ENCODE measurements at places on chromosomes 3 and 15.
A peak's percentile ranks its signal among the peaks of the same experiment; 100 is the strongest.

GRCh38 chr15:39579487-39580116, 1.3 kb upstream of the THBS1 start:
- peak; percentile 85 for DNase-seq

- DNase-seq, result no peak
Observed at GRCh38 chr15:96327155-96327741, 3.3 kb upstream of the NR2F2 start.

- DNase-seq, result no peak
Observed at GRCh38 chr15:98755138-98755537, 106.8 kb downstream of the IGF1R start.

DNA sequence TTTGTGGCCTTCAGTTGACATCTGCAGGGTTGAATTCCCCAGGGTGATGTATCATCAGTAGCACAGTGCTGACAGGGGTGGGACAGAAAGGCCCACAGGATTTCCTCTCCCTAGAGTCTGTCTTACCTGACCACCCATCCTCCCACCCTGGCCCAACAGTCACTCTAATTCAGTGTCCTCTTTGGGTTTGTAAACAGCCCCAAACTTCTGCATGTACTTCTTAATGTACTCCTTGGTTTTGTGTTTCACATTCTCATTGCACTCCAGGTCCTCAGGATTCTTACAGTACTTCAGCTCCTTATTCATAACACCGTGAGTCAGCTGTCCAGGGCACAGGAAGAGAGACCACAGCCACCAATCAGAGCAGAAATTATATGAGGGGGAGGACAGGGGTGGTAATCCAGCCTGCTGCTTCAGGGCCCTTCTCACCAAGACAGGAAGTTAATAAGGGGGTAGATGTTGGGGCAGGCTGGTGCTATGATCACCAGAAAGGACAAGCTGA, 37.5 kb downstream of the NBEAL2 start:
- DNase-seq, result no peak

- no peak for DNase-seq
Observed at GRCh38 chr3:43762451-43762850, 71.7 kb downstream of the ABHD5 start.

DNA sequence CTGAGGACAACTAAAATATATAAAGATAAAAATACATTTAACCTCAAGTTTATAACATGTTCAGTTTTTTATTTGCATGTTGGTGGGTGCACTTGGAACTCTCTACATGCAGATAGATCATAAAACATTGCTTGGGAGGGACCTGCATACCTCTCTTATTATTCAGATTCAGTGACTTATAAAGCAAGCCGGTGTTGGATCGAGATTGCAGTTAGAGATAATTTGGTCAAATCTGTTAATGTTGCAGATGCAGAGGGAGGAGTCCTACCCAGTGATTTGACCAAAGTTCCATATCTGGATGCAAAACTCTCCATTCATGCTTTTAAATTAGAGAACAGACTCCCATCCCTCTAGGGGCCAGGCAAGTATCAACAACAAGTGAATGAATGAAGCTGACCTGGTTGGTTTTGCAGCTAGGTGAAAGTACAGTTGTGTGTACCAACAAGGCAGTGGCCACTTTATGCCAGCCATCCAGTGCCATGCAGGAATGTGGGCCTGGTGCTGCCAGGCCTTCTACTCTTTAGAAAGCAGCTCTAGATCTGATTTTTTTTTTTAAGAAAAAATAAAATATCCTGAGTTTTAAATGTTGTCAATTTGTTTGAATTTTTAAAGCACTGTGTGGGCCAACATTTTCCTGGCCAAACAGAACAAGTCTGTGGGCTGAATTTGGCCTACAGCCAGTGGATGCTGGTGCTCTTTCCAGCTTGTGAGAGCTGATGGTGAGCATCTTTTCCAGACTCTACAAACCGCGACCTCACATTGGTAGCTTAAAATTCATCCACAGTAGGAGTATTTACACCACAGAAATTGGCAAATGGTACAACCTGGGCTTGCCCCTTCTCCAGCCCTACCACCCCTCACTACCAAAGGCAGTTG, 12.3 kb downstream of the CDIN1 start:
- DNase-seq, result no peak

DNA sequence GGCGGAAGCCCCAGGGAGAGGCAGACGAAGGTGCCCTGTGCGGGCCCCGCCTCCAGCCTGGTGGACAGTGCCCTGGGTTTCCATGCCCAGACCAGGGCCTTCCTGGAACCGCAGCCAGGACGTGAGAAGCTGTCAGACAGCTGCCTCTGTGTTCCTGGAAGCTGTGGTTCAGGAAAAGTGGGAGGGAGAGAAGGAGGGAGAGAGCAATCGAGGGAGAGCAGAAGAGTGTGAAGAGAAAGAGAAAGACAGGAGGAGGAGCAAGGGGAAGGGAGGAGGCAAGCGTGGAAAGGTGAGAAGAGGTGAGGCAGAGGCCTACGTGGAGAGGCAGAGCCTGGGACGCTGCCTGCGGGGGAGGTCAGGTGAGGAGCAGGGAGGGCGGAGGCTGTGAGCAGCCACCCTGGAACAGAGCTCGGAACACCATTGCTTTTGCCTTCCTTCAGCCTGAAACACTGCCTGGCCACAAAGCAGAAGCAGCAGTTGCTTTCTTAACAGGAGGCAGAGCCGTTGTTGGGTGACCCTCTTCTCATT, 18.6 kb downstream of the ZDHHC19 start:
- no peak for DNase-seq

GRCh38 chr15:49379996-49380395, 43.0 kb upstream of the FGF7 start:
- no peak for DNase-seq

- no peak for DNase-seq
Observed at GRCh38 chr15:33354411-33354810, 43.6 kb downstream of the RYR3 start.

DNA sequence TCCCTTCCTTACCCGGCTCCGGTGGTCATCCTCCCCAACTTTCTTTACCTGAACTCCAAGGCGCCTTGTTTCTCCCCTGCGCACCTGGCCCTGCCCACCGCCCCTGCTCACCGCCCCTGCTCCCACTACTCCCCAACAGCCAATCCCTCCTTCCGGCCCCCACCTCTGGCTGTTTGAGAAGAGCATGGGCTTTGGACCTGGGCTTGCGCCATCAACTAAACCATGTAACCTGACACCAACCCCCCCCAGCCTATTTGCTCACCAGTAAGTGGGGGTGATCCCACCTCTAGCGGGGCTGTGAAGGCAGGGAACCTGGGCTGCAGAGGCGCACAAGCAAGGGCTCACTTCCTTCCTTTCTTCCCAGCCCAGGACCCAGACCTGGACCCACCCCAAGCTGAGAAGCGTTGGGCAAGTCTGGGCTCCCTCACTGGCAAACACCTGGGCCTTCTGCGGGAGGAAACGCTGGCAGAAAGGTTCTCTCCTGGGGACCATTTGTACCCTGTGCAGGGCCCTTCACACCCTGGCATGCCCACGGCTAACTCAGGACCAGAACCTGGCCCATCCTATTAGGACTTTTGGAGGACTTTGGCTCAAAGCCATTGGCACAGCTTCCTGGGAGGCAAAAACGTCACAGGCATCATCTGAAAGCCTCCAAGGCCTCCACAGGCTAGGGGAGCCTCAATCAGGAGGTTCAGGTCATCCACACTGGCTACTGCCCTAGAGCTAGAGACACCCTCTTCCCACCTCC, at the start of gene PLXNB1:
Gene PLXNB1 (minus strand): TSS at position 127 of the 748 bp plus-strand sequence. CDS start 5,475 bp downstream, outside the sequence.
- DNase-seq, result peak; percentile 93

GRCh38 chr15:78306176-78306774, 6.9 kb upstream of the SKIC8 start:
- no peak for DNase-seq

- no peak for DNase-seq
Observed at GRCh38 chr3:113339616-113340244, 101.6 kb downstream of the CFAP44 start.

DNA sequence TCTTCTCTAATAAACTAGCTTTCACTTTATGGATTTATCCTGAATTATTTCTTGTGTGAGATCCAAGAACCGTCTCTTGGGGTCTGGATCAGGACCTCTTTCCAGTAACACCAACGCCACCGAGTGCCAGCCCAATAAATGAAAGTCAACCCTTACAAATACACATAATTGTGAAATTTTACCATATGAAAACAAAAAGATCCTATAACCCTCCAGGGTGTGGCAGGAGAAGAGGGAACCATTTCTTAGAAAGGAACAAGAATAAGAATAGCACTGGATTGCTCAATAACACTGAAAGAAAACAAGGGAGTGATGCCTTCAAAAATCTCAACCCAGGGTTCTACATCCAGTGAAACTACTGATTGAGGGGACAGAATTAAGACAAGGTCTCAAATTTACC, 51.6 kb upstream of the ACKR4 start:
- no peak for DNase-seq

- DNase-seq, result no peak
Observed at GRCh38 chr3:153348457-153349107, 186.6 kb downstream of the RAP2B start.

DNA sequence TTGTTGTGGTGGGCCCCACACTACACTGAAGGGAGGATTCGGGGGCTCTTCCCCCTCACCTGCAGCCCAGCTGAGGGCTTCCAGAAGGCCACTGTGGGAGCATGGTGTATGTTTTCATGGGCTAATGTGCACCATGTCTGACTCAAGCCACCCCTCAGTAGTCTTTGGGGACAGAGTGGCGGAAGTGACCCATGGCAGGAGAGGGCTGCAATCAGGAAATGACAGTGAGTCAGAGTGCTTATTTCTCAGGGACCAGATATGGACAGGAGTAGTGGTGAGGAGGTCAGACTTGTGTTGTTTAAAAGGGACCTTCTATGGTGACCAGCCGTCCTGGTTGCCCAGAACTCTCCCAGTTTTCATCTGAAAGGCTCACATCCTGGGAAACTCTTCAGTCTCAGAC, 32.8 kb upstream of the SLC9A9 start:
- DNase-seq, result no peak

- DNase-seq, result no peak
Observed at GRCh38 chr3:30948426-30948825, 54.0 kb upstream of the GADL1 start.

- DNase-seq, result no peak
Observed at GRCh38 chr15:42146551-42147430, 9.6 kb downstream of the PLA2G4F start.

- DNase-seq, result no peak
Observed at GRCh38 chr3:36418296-36418695, 38.0 kb downstream of the STAC start.

GRCh38 chr3:175659670-175660350, 800.7 kb downstream of the NAALADL2 start:
- no peak for DNase-seq

- DNase-seq, result no peak
Observed at GRCh38 chr3:126567696-126568438, 9.1 kb upstream of the C3orf22 start.

DNA sequence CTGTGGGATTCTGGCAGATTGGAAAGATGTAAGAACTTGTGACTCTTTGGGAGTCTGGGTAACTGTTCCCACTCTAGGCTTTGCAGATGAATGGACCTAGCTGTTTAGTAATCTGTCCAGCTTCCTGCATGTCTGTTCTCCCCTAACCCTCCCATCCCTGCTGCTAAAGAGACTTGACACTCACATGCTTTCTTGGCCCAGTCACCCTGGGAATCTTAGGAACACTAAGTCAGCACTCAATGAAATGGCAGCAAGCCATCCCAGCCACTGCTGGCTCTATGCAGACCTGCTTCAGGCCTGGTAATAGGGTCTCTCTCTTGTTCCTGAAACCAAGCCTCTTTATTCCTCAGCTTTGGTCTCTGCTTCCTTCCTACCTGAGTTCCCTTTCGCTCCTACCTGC, 63.7 kb upstream of the THSD4 start:
- DNase-seq, result no peak

- DNase-seq, result no peak
Observed at GRCh38 chr3:46993986-46994385, 14.5 kb downstream of the NBEAL2 start.

DNA sequence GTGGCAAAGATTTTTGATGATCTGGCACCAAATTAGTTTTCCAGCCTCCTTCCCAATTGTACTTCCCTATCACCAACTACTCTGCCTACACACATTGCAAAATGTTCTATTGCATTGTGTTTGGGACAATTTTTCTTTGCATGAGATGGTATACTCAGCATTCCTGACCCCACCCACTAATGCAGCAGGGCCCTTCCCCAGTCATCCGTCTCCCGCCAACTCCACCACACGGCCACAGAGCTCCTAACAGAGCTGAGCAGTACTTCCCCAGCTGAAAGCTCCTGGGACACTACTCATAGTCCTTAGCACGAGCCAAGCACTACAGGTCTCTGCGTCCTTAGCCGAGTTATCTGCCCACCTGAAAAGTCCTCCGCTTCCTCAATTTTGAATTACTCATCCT, 34.2 kb downstream of the TXNRD3 start:
- no peak for DNase-seq

DNA sequence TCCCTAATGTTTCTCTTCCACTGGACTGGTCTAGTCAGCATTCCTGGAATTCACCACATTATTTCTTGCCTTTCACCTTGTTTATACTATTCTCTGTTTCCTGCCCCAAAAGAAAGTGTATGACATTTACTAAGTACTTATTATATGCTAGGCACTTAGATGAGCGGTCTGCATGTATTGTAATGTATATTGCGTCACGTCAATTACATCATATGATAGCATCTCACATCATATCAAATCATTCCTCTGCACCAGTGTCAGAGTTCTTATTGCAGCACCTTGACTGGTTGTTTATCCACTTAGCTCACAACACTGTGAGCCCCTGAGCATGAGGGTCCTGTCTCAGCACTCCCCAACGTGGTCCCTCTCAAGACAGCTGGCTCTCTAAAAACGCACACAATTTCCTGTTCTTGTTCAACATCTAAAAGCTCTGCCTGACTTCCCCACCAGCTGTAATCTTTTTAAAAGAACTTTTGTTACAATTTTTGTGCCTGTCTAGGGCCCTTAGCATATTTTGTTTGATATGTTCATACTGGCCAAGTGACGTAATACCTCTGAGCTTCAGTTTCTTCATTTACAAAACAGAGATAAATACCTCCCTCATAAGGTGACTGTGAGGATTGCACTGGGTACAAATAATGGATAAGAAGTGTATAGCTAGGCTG, 58.8 kb downstream of the ARHGAP31 start:
- DNase-seq, result no peak

- DNase-seq, result no peak
Observed at GRCh38 chr15:68003297-68003696, 50.8 kb upstream of the PIAS1 start.

GRCh38 chr3:127628788-127629466, at the start of gene PODXL2:
Gene PODXL2, plus strand, starts transcription at chr3:127629185. Its CDS starts 35 bp downstream, at chr3:127629220.
- peak; percentile 59 for DNase-seq

- DNase-seq, result no peak
Observed at GRCh38 chr3:195113536-195114425, 157.2 kb downstream of the XXYLT1 start.

DNA sequence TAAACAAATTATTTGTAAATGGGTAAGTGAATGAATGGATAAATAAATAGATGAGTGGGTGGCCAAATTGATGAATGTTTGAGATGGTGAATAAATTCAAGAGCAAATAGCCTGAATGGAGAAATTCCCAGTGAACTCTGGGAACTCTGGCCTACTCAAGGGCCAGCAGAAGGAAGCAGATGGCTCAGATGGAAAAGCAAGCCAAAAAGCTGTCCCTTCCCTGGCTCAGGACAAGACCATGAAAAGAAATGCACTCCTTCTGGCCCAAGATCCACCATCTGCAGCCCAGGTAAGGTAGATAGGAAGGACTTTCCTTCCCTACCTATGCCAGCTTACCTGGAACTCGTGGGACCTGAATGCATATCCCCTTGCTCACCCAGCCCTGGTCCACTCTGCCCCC, 37.6 kb upstream of the CLDN18 start:
- DNase-seq, result no peak

GRCh38 chr3:49511639-49512038, 41.6 kb downstream of the DAG1 start:
- no peak for DNase-seq

GRCh38 chr15:85114886-85115285, 133.2 kb downstream of the PDE8A start:
- DNase-seq, result no peak

Data from WTC11 (cell line).